ENCODE measurements at places on chromosomes 5 and 9.

- peak; percentile 13 for DNase-seq
Observed at GRCh38 chr9:113616621-113617496, 153.3 kb downstream of the RGS3 start.

DNA sequence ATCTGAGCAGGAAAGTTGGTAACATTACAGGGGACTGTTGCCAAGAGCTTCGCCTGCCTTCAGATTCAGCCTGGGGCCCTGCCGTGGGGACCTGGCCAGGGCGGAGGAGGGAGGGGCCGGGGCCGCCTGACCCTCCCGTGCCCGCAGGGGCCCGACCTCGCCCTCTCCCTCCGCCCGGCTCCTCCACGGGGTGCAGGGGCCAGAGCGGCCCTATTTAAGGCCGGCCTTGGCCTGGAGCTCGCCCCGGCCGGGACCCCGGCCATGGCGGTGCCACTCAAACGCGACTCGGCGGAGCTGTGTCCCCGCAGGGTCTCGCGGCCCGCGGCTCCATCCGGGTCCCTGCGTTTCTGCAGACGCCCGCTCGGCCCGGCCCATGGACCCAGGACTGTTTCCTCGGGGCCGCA lies 757 bp downstream of the TMEM250 start:
- no peak for DNase-seq

DNA sequence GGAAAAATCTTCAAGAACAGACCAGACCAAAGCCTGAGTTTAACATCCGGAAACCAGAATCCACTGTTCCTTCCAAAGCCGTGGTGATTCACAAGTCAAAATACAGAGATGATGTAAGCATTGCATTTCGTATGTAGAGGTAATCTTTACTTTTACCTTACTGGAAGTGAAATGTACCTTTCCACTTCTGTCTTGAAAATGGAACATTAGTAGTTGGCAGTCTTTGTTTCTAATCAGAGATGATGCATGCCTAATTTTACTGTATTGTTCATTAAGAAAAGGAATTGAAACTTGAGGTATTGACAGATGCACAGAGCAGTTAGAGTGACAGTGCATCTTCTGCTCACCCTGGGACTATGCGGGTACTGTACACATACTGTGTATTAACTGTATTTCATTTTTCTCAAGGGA lies 34.6 kb downstream of the HABP4 start:
- no peak for DNase-seq

- no peak for DNase-seq
Observed at GRCh38 chr5:157182143-157182757, 1.6 kb downstream of the ITK start.

GRCh38 chr9:134180786-134181647 lies 16.7 kb upstream of the RNU6ATAC start:
- DNase-seq: no peak

- no peak for DNase-seq
Observed at GRCh38 chr9:82152181-82152580, 163.6 kb downstream of the SPATA31D1 start.

DNA sequence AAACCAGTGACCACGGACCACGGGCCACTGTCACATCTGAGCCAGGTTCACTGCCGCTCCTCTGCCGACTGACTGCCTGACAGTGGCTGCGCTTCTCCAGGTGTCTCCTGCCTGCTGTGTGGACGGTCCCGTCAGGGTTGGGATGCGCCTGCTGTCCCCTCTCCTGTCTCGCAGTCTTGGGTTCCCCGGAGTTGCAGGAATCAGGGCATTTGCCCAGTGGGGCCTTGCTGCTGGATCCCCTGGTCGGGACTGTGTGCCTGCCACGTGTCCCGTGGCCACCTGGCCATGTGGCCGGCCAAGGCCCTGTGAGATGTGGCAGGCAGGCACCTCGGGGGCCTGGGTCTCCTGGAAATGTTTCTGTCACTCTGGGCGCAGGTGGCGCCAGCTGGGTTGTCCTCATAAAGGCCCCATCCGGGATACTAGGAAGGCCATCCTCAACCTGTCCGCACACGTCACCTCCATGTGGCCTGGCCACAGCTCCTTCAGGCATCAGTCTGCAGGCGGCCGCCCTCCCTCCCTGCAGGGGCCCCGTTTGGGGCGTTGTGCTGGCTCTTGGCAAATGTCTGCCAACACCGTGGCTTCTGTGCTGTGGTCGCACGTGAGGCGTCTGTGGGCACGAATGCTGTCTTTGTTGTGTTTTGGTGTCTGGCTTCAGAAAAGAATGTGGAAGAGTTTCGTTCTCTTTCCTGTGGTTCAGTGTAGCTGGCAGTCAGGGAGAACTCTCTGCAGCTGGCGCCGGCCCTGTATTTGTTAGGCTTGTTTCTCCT lies 6.4 kb upstream of the TOR4A start:
- DNase-seq: no peak

DNA sequence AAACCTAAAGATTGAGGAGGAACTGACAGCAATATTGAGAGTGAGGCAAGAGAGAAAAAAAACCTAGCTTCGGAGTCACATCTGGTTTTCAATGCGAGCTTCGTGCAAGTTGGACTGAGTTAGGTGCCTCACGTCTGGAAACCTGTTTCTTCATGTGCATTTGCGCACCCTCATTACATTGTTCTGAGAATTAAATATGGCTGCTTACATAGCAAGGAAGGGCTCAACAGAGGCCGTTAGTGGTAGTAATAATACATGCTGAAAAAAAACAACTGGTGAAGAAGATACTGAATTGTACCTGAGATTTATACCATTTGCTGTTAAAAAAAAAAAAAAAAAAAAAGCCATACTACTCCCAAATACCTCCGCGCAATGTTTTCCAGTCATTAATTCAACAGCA lies 18.6 kb downstream of the DNAJA1 start:
- DNase-seq: no peak

DNA sequence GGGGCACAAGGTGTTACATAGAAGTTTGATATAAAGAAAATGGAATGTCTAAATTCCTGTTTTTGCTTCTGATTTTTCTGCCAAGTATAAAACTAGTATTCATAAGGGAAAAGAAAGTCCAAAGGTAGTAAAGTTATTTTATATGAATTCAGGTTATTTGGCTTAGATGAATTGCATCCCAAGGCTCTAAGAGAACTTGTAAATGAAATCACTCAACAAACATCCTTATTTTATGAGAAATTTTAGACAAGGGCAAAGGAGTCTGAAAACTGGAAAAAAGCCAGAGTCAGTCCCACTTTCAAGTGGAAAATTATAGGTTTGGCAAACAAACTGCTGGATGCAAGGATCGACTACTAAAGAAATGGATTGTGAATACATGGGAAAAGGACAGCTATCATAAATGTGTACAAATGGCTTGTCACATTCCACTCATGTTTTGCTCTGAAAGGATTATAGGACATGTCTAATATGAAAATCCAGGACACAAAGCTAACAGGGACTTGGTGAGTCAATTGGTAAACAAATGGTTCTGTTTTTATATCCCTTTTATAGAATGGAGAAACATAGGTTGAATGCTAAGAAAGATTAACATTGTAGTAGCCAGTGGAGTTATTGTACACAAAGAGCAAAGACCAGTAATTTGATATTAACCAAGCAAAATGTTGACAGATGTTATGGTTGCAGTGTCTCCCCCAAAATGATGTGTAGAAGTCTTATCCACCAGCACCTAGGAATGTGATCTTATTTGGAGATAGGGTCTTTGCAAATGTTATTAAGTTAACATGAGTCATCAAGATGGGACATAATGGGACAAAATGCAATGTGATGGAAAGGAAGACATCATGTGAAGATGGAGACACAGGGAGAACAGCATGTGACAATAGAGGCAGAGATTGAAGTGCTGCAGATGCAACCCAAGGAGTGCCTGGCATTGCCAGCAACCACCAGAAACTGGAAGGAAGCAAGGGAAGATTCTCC lies 495.7 kb downstream of the TLE1 start:
- DNase-seq: no peak

- DNase-seq: no peak
Observed at GRCh38 chr9:114499528-114499927, 5.7 kb downstream of the WHRN start.
